Chondrocyte (in vitro differentiated cells): ENCODE measurements at places on chromosomes 2 and 18. TPM values are rescaled to one million over a fixed set of nuclear protein-coding genes. Genes with fewer than 3 reads are reported as not detected.
A peak's percentile ranks its signal among the peaks of the same experiment; 100 is the strongest.

DNA sequence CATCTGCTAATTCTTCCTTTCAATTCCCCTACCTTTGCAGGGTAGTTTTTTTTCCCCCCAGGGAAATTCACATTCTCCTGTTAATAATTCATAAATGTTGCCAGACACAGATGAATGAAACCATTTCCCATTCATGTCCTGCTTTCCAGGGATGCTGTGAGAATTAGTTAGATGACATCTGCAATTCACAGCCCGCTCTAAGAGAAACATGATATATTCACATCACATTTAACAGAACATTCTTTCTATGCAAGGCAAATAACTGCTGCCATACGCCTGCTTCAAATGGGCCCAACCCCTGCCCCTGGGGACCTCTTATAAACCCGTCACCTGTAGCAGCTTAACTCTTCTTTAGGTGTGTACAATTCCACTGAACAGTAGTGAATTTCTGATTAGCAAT, 110.6 kb upstream of the CTAGE1 start:
- H3K4me3 ChIP-seq, result no peak overlapping the region
- H3K27ac ChIP-seq, result no peak overlapping the region
- DNase-seq, result no peak
- H3K36me3 ChIP-seq, result peaks cover 2% of the 10 kb centered on the region

GRCh38 chr2:155030296-155030695, 331.8 kb downstream of the KCNJ3 start:
- no peak for DNase-seq
- H3K4me1 ChIP-seq, result no peaks in the 10 kb centered on the region
- no peak overlapping the region for H3K27ac ChIP-seq
- H3K36me3 ChIP-seq, result no peaks in the 10 kb centered on the region
- H3K4me3 ChIP-seq, result no peak overlapping the region
- H3K27me3 ChIP-seq, result no peaks in the 10 kb centered on the region

- DNase-seq, result peak; percentile 52
- H3K27ac ChIP-seq, result peak overlapping the region; percentile 97
- H3K4me3 ChIP-seq, result no peak overlapping the region
- peaks cover 81% of the 10 kb centered on the region for H3K4me1 ChIP-seq
- no peaks in the 10 kb centered on the region for H3K36me3 ChIP-seq
Observed at GRCh38 chr18:79566771-79567431, 112.7 kb upstream of the CTDP1 start.

- no peaks in the 10 kb centered on the region for H3K4me1 ChIP-seq
- no peak for DNase-seq
- H3K27me3 ChIP-seq, result no peaks in the 10 kb centered on the region
- no peak overlapping the region for H3K27ac ChIP-seq
- H3K4me3 ChIP-seq, result no peak overlapping the region
Observed at GRCh38 chr18:53093636-53094035, 753.6 kb downstream of the DCC start.

DNA sequence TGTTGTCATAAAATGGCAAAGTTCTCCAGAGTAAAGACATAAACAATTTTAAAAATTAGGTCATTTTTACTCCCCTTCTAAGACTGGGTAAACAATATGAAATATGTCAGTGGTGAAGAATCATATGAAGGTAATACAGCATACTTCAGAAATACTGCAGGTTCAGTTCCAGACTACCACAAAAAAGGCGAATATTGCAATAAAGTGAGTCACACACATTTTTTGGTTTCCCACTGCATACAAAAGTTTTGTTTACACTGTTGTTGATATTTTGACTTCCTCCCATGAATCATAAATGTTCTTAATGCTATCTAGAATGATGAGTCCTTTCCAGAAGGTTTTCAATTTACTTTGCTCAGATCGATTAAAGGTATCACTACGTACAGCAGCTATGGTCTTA, 73.5 kb downstream of the SMC6 start:
- no peaks in the 10 kb centered on the region for H3K27me3 ChIP-seq
- no peak overlapping the region for H3K4me3 ChIP-seq
- DNase-seq, result no peak
- no peaks in the 10 kb centered on the region for H3K4me1 ChIP-seq

- H3K27me3 ChIP-seq, result no peaks in the 10 kb centered on the region
- H3K4me3 ChIP-seq, result no peak overlapping the region
- H3K27ac ChIP-seq, result no peak overlapping the region
- DNase-seq, result no peak
- H3K36me3 ChIP-seq, result no peaks in the 10 kb centered on the region
Observed at GRCh38 chr18:39188278-39188677, 1622.7 kb upstream of the CELF4 start.

DNA sequence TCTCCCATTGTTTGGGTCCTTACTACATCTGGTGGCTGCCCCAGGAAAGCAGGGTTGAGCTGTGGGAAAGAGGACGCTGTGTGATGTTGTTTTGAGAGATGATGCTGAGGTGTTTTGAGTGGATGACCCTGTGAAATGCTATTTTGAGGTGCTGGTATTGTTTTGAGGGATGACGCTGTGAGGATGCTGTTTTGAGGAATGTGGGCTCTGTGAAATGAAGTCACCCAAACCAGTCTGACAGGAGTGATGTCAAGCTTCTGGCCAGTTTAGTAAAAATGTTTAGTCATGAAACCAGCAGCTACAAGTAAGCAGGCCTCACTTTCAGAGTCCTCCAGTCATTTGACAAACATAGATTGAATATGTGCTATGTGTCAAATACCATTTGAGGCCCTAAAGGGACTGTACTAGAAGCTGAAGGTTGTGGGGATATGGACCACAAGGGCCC, 16.1 kb upstream of the PUM2 start:
- H3K27ac ChIP-seq, result no peak overlapping the region
- H3K36me3 ChIP-seq, result no peaks in the 10 kb centered on the region
- no peak for DNase-seq
- no peak overlapping the region for H3K4me3 ChIP-seq
- H3K27me3 ChIP-seq, result peaks cover 11% of the 10 kb centered on the region
- H3K4me1 ChIP-seq, result no peaks in the 10 kb centered on the region

- H3K36me3 ChIP-seq, result no peaks in the 10 kb centered on the region
- H3K27me3 ChIP-seq, result no peaks in the 10 kb centered on the region
- DNase-seq, result no peak
Observed at GRCh38 chr2:177268187-177268871, 3.8 kb upstream of the NFE2L2 start.

DNA sequence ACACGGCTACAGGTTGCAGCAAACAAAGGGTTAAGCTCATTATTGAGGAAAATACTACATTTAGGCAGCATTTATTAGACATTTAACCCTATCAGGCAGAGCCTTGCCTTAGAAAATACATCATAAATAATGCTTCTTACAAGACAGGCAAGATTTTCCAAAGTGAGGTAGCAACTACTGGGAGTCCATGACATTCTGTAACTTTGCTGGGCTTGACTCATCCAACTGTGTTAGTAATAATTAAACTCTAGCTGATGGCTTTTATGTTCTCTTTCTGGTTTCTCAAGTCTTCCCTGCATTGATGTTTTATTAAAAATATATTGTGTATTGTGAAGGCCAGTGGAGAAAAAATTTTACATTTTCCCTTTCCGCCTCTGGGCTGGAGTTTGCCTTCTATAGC, 291.3 kb downstream of the AFF3 start:
- peaks cover 30% of the 10 kb centered on the region for H3K4me1 ChIP-seq
- no peaks in the 10 kb centered on the region for H3K27me3 ChIP-seq
- DNase-seq, result no peak
- no peak overlapping the region for H3K4me3 ChIP-seq

- peaks cover 7% of the 10 kb centered on the region for H3K27me3 ChIP-seq
- DNase-seq, result no peak
- peaks cover 7% of the 10 kb centered on the region for H3K36me3 ChIP-seq
Observed at GRCh38 chr2:236981701-236982485, 103.8 kb upstream of the COPS8 start.

GRCh38 chr18:24930971-24931370, 421.0 kb downstream of the ZNF521 start:
- peaks cover 6% of the 10 kb centered on the region for H3K4me1 ChIP-seq
- H3K27ac ChIP-seq, result no peak overlapping the region
- H3K36me3 ChIP-seq, result no peaks in the 10 kb centered on the region
- no peak for DNase-seq
- peaks cover 1% of the 10 kb centered on the region for H3K27me3 ChIP-seq
- H3K4me3 ChIP-seq, result no peak overlapping the region

DNA sequence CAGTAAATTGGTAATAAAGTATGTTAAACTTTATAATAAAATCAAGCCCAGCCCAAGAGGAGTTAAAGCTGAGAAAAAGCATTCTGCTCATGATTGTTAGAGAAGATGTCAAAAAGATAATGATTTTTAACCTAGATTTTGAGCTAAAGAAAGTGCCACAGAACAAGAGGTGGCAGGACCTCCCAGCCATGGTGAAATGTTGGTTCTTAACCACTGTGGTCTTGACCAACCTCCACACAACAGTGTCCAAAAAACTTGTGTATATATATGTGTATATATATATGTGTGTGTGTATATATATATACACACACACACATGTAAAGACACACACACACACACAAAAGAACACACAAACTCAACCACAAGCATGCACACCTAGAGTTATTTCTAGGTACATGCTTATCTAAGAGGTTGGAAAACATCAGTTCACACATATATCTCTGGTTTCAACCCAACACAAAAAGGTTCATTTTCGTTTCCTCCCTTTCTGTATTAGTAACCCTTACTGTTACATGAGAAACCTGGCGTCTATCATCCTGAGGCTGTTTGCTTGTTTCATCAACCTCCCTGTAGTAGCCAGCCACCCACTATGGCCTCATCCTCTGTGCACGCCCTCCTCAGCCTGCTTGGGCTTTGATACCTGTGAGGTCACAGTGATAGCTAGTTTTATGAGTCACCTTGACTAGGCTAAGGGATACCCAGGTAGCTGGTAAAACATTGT, 631.8 kb upstream of the ID2 start:
- no peak overlapping the region for H3K27ac ChIP-seq
- DNase-seq, result no peak
- peaks cover 4% of the 10 kb centered on the region for H3K4me1 ChIP-seq
- no peak overlapping the region for H3K4me3 ChIP-seq
- peaks cover 7% of the 10 kb centered on the region for H3K27me3 ChIP-seq
- H3K36me3 ChIP-seq, result peaks cover 2% of the 10 kb centered on the region

GRCh38 chr2:209591021-209591420, 167.2 kb downstream of the MAP2 start:
- no peak for DNase-seq
- H3K4me1 ChIP-seq, result peaks cover 3% of the 10 kb centered on the region
- H3K27ac ChIP-seq, result no peak overlapping the region
- H3K27me3 ChIP-seq, result no peaks in the 10 kb centered on the region
- H3K36me3 ChIP-seq, result no peaks in the 10 kb centered on the region

- H3K27ac ChIP-seq, result no peak overlapping the region
- H3K27me3 ChIP-seq, result peaks cover 11% of the 10 kb centered on the region
- H3K36me3 ChIP-seq, result no peaks in the 10 kb centered on the region
- no peak for DNase-seq
Observed at GRCh38 chr2:102698369-102699111, 63.3 kb upstream of the TMEM182 start.

DNA sequence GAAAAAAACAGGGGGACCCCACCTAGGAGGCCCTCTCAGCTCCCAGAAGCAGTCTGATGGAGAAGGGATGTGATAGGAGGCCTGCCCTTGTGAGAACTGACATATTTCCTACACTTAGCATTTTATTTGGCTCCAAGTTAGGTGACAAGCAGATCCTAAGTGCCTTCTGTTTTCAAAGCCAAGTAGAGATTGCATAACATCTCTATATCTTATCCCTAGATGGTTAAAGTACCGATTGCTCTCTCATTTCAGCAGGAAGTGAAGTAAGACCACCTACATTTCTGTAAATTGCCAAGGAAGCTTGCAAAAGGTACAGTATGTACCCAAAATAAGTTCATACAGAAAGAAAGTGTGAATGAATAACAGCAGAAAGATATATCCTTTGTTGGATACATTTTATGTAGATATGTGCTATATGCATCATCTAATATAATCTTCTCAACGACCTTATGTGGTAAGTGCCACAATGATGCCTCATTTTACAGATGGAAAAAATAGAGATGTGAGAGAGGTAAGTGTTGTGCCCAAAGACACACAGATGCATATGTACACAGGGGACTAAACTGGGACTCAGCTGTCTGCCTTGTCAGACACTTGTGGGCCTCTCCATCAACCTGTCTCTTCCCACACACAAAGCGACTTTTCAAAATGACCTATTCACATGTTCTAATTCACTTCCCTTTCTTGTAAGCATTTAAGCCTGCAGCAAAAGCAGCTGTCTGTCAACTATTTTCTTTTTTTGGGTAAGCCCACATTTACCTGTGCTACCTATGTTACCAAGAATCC, 38.9 kb downstream of the DHRS9 start:
- H3K27ac ChIP-seq, result no peak overlapping the region
- no peak overlapping the region for H3K4me3 ChIP-seq
- H3K36me3 ChIP-seq, result no peaks in the 10 kb centered on the region
- DNase-seq, result no peak

DNA sequence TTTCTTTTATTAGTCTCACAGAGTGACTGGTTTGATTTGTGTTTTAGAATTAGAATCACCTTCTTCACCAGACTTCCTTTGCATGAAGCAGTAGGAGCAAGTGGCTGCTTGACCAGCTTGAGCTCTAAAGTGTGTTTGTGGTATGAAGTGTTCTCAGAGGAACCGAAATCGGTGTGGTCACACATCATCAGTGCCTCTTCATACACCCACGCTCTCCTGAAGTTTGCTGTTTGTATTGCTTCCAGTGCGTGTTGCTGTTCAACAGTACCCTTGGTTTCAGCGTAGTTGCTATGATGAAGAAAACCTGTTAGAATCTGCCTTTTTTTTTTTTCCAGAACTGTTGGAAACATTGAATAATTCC, 77.9 kb downstream of the LIMS1 start:
- H3K27me3 ChIP-seq, result no peaks in the 10 kb centered on the region
- peak overlapping the region; percentile 50 for H3K27ac ChIP-seq
- peaks cover 65% of the 10 kb centered on the region for H3K4me1 ChIP-seq
- DNase-seq, result no peak
- H3K4me3 ChIP-seq, result no peak overlapping the region

- peak; percentile 84 for DNase-seq
- no peak overlapping the region for H3K27ac ChIP-seq
- H3K36me3 ChIP-seq, result peaks cover 41% of the 10 kb centered on the region
- no peaks in the 10 kb centered on the region for H3K4me1 ChIP-seq
Observed at GRCh38 chr18:79736846-79737245, 57.2 kb downstream of the CTDP1 start.

Gene SERPINB4
- total RNA-seq, result not detected in 3 replicates

Gene PROM2
- 1.5 to 1.7 TPM (median 1.7 TPM) in 3 replicates for total RNA-seq

Gene NFU1
- 40.7 to 42.5 TPM (median 40.7 TPM) in 3 replicates for total RNA-seq

Gene NEMP2
- total RNA-seq, result 7.9 to 9.6 TPM (median 8.9 TPM) in 3 replicates

Gene ANTXR1
- 207 to 351 TPM (median 347 TPM) in 3 replicates for total RNA-seq

Gene ERICH2
- 2.1 to 2.6 TPM in 2 of 3 replicates, not detected in the other for total RNA-seq
